ENCODE measurements at places on chromosomes 16 and 17.

DNA sequence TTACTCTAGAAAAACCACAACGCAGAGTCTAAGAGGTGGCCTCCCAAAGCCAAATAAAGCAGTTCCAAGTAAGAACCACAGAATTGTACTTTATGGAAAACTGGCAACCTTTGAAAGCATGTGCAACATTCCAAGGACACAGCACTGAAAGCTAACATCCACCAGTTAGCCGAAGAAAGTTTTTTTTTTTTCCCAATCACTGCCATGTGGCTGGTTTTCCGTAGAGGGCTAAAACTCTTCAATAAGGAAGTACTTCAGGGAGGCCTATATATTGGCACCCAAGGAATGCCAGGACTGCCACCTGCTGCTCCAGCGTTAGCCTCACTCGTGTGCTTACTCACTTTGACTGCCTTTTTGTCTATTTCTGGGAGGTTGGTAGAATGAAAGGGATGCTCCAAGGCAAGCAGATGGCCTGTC is 25.2 kb downstream of the CEP95 start:
- DNase-seq: no peak

DNA sequence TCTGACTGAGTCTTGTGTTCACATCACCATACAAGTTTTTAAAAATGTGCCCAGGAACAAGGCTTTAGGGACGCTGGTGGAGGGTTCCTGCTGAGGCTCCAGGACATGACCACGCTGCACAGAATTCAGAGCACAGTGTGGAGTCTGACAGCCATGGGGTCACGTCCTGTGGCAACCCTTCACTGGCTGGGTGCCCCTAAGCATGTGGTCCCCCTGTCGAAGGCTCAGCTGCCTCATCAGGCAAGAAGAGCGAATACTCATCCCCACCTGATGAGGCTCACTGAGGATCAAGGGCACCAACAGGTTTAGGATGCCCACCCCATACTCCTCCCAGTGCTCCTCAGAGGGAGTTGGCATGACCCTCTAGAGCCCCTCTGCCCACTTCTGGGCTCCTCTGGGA is 5.9 kb downstream of the PNMT start:
- no peak for DNase-seq

GRCh38 chr17:42243493-42243982 is 32.7 kb downstream of the STAT5B start:
- no peak for DNase-seq

DNA sequence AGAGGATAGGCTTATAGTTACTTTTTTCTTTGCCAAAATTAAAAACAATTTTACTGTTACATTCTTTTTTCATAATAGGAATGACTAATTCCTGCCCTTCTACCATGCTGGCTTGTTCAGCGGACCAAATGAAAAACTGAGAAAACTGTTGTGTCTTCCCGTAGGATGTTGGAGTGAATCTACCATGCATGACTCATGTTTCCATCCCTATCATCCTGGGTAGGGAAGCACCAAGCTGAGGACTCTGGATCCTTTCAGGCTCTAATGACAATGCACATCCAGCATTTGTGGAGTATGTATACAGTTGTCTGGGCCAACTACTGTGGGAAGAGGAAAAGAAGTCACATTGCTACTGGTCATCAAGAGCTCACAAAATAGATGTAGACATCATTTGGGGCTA is 41.1 kb upstream of the DHX8 start:
- no peak for DNase-seq

DNA sequence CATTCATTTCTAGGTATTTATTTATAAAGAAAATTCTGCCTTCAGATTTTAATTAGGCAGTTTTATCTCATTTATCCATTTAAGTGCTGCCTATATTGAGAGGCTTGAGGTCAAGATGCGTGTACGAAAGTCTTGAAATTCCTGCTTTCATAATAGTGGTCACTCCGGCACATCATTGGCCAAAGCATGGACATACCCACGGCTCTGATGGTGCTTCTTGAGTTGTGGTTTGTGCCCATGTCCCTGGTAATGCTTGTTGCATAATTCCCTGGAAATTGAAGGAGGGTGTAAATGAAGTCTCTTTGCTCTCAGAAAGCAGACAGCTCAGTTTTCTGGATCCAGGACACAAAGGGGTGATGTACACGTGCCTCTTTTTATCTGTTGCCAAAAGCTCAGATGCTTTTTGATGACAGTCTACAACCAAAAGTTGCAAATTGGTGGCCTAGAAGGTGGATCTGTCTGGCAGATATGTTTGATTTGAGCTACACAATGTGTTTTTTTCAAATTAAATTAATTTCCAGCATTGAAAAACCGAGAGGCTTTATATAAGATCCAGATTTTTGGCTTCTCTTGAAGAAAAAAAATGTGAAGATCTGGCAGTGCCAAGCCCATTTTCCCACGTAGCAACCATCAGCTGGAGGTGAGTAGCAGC is 94.4 kb downstream of the SHISA9 start:
- no peak for DNase-seq

GRCh38 chr17:79633154-79633553 is 22.3 kb upstream of the RBFOX3 start:
- DNase-seq: no peak

DNA sequence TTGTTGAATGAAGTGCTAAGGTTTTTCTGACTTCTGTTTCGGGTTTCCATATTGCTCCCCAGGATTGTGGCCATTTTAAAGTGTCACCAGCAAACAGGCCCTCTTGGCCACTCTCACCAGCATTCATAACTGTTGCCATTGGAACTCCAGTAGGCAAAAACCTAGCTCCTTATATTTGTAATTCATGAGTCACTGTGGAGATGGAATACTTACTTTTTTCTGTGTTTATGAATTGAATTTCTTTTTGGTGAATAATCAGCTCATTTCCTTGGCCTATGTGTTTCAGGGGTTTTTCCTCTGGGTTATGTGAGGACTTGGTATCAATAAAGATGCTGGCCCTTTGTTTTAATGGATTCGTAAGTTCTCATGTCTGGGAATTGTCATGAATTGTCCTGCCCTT is 255.1 kb downstream of the SNX29 start:
- no peak for DNase-seq

DNA sequence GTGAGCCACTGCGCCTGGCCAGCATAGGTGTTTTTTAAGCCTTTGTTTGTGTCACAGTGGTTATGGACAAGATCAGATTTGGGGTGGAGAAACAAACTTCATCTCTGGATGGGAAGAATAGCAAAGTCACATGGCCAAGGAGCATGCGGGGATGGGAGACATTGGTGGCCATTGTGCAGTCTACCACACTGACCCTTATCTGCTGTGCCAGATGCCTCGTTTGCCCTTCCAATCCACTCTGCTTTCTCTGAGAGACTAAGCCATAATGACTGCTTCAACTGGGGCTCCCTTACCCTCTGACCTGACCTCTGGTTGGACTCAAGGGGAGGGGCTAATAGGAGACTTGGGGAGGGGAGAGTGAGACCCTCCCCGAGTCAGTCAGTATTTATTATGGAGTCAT is 166.8 kb downstream of the PRKCB start:
- no peak for DNase-seq

GRCh38 chr16:67017810-67018488 is 11.0 kb upstream of the CBFB start:
- DNase-seq: peak; percentile 90

DNA sequence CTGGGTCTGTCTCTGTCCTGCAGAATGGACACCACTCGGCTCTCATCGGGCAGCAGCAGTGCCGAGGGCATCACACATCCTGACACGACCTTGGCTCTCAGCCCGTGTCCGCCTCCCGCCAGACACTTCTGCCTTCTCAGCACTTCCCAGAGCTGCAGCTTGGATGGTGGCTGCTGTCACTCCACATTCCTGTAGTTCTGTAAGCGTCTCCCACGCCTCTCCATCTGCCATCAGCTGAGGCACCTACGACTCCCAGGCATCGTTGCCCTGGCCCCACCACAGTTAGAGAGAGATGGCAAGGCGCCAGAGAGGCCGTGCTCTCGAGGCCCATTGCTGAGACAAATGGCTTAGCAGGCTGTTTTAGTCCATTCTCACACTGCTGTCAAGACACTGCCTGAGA is 195.9 kb upstream of the CHMP6 start:
- no peak for DNase-seq

DNA sequence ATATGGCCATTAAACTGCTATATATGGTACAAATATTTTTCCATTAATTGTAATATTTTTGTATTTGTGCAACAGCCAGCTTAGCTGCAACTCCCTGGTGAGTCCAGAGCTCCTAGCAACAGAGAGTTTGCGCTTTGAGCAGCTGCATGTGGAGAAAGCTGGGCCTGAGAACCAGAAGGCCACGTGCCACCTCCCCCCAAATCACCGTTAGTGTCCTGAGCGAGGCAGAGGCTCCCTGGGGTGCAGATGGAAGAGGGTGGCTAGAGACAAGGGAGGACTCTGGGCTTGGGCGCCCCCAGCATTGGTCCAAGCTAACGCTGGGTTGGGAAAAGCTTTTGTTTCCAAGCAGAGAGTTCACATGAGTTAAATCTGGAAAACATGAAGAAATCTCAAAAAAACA is 41.6 kb downstream of the HSBP1 start:
- DNase-seq: no peak

DNA sequence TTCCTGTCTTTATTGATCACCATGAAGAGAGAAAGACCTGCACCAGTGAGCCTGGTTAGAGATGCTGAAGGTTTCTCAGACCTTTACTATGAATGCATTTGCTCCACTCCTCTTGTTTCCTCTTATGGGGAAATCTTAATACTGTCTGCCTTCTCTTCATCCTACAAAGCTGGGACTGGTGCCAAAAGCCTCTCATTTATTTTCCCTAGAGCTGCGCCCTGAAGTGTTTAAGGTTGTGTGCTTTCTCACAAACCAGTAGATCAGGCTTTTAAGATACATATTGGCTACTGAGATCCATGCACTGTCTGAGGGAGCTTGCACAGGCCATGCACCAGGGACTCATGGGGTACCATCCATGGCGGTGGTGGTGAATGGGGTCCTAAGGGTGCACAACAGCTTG is 286.1 kb upstream of the PMFBP1 start:
- DNase-seq: no peak

Data from KBM-7 (cell line).